ENCODE measurements at places on chromosomes 12 and 14. TPM values are rescaled to one million over a fixed set of nuclear protein-coding genes. Genes with fewer than 3 reads are reported as not detected.

Gene PTPRQ
- polyA plus RNA-seq, result not detected

Gene RD3L
- polyA plus RNA-seq, result 4.3 TPM

- no peak overlapping the region for H3K4me3 ChIP-seq
- H3K27me3 ChIP-seq, result no peaks in the 10 kb centered on the region
Measured at GRCh38 chr14:100140452-100141078, 18.9 kb downstream of the DEGS2 start.

- H3K36me3 ChIP-seq, result no peaks in the 10 kb centered on the region
- H3K27ac ChIP-seq, result no peak overlapping the region
- no peak overlapping the region for H3K4me3 ChIP-seq
- H3K4me1 ChIP-seq, result no peaks in the 10 kb centered on the region
- no peaks in the 10 kb centered on the region for H3K27me3 ChIP-seq
- no peak for DNase-seq
Measured at GRCh38 chr12:96521895-96522682, 32.7 kb downstream of the CFAP54 start.

- H3K36me3 ChIP-seq, result no peaks in the 10 kb centered on the region
- DNase-seq, result no peak
- peaks cover 5% of the 10 kb centered on the region for H3K4me1 ChIP-seq
- no peaks in the 10 kb centered on the region for H3K27me3 ChIP-seq
- no peak overlapping the region for H3K27ac ChIP-seq
- no peak overlapping the region for H3K4me3 ChIP-seq
Measured at GRCh38 chr12:119385659-119386058, 51.1 kb downstream of the CCDC60 start.

DNA sequence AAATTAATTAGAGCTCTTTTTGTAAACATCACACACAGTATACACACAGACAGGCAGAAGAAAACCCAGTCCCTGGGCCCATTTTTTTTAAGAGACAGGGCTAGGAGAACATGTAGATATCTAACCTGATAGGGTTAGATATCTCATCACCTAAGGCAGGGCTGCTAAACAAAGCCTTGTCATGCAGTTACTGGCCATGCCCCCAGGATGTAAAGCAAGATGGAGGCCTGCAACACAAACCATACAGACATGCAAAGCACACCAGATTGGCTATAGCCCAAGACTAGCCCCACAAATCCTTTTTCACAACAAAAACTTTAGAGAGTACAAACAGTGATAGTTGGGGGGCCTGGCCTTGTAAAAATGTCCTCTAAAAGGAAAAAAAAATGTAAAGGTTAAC is 20.5 kb downstream of the CLEC2A start:
- H3K4me1 ChIP-seq, result no peaks in the 10 kb centered on the region
- no peak overlapping the region for H3K4me3 ChIP-seq
- DNase-seq, result no peak

DNA sequence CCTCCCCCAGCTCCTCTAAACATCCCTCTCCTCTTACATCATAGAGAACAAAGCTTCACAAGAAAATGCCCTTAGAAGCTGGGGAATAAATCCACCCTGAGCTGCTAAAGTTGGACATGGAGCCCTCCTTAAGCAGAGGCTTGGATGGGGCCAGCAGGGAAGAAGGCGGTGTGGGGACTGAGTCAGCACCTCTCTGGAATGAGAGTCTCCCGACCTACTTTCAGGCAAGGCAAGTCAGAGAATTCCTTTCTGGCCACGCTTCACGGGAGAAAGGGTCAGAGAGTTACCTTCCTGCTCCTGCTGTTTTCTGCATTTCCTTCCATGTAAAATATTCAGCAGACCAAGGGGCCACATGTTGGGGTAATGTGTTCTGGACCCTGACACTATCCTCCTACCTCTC is 113.3 kb upstream of the PRB2 start:
- DNase-seq, result no peak
- no peaks in the 10 kb centered on the region for H3K36me3 ChIP-seq
- H3K27me3 ChIP-seq, result no peaks in the 10 kb centered on the region

GRCh38 chr12:124369827-124370378 is 75.0 kb downstream of the RFLNA start:
- H3K4me1 ChIP-seq, result peaks cover 66% of the 10 kb centered on the region
- peaks cover 50% of the 10 kb centered on the region for H3K36me3 ChIP-seq
- no peaks in the 10 kb centered on the region for H3K27me3 ChIP-seq
- H3K27ac ChIP-seq, result peak overlapping the region; percentile 99
- peak; percentile 89 for DNase-seq

- H3K27ac ChIP-seq, result no peak overlapping the region
- peaks cover 20% of the 10 kb centered on the region for H3K4me1 ChIP-seq
- H3K36me3 ChIP-seq, result no peaks in the 10 kb centered on the region
- no peaks in the 10 kb centered on the region for H3K27me3 ChIP-seq
Measured at GRCh38 chr14:60753264-60754119, 18.9 kb downstream of the MNAT1 start.

- no peaks in the 10 kb centered on the region for H3K36me3 ChIP-seq
- H3K4me1 ChIP-seq, result peaks cover 40% of the 10 kb centered on the region
Measured at GRCh38 chr14:99270458-99271220, 1.4 kb downstream of the BCL11B start.

- H3K4me1 ChIP-seq, result no peaks in the 10 kb centered on the region
- H3K27me3 ChIP-seq, result no peaks in the 10 kb centered on the region
- H3K4me3 ChIP-seq, result no peak overlapping the region
- H3K36me3 ChIP-seq, result no peaks in the 10 kb centered on the region
Measured at GRCh38 chr12:102896067-102896466, 21.0 kb downstream of the PAH start.

All from heart left ventricle (tissue), 16 donors.